ENCODE measurements at places on chromosomes 3 and 15. TPM values are rescaled to one million over a fixed set of nuclear protein-coding genes. Genes with fewer than 3 reads are reported as not detected.

GRCh38 chr3:55826731-55827496, 339.8 kb upstream of the WNT5A start:
- no peak for DNase-seq

- no peak for DNase-seq
Measured at GRCh38 chr15:98433346-98433745, 215.0 kb upstream of the IGF1R start.

GRCh38 chr3:44323341-44323955, 15.1 kb upstream of the TCAIM start:
- peak; percentile 21 for DNase-seq

DNA sequence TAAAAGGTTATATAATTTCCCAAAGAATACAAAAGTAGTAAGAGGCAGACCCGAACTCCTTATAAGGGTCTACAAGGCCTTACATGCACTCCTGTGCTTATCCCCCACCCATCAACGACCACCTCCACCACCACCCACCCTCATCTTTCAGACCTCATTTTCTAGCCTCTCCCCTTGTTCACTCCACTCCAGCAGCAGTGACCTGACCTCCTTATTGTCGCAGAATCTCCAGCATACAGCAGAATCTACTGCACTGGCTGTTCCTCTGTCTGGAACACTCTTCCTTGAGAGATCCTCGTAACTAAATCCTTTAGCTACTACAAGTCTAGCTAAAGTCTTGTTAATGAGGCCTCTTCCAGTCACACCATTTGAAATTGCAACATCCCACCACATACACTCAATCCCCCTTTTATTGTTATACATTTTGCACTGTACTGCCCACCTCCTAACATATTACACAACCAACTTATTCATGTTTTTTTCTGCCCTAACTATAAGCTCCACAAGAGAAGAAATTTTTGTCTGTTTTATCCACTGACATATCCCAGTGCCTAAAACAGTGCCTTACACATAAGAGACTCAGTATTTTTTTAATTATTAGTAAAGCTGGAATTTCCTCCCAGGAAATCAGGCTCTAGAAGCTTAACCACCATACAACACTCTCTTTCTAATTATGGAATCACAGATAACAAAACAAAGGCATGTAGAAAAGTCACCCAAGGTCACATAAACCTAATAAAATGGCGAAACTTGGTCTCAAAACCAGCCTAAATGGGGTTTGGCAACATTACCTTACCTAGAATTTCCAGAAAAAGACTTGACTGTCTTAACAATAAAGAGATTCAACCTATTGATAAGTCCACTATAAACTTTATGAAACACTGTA, 40.2 kb downstream of the ZNF148 start:
- DNase-seq: no peak

- no peak for DNase-seq
Measured at GRCh38 chr3:152261329-152261728, 7.4 kb upstream of the MBNL1 start.

GRCh38 chr15:97968380-97968779, 7.9 kb downstream of the ARRDC4 start:
- no peak for DNase-seq

DNA sequence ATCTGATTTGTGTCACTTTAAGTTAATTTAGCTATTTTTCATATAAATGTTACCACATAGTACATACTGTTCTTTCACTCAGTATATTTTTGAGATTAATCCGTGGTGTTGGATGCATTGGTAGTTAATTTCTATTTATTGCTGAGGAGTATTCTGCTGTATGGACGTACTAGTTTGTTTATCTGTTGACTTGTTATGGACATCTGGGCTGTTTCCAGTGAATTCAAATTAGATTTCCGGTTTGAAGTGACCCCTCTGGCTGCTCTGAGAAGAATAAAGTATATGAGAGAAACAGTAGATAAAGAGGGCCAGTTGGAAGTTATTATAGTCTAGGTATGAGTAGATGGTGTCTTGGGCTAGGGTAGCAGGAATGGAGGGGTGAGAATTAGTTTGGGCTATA, 15.6 kb downstream of the KAT2B start:
- no peak for DNase-seq

GRCh38 chr3:176351408-176351807, 845.9 kb downstream of the TBL1XR1 start:
- no peak for DNase-seq

GRCh38 chr15:70355275-70355795, 257.6 kb upstream of the TLE3 start:
- peak; percentile 68 for DNase-seq

DNA sequence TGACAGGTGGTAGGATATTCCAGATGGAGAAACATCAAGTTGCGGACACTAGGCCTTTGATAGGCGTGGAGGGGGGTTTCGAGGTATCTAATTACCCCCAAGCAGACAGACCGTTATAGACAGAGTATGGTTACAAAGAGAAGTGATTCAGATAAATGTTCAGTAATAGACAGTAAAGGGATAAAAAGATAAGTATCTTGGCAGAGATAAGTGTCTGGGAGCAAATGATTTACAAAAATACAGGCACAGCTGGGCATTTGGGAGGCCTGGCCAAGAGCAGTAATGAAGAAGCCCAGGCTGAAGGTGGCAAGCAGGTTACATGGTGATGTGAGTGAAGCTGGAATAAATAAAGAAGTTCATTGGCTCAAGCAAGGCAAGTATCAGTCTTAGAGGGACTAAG, 659 bp upstream of the MYH15 start:
- DNase-seq: no peak

- no peak for DNase-seq
Measured at GRCh38 chr3:183038757-183039156, 58.4 kb upstream of the DCUN1D1 start.

GRCh38 chr3:140180603-140181002, 245.6 kb downstream of the CLSTN2 start:
- DNase-seq: no peak

- no peak for DNase-seq
Measured at GRCh38 chr3:43503067-43503728, 118.6 kb downstream of the ANO10 start.

GRCh38 chr3:16374047-16374934, 109.3 kb downstream of the OXNAD1 start:
- DNase-seq: no peak

- no peak for DNase-seq
Measured at GRCh38 chr3:187286467-187287059, 5.0 kb downstream of the MASP1 start.

- DNase-seq: no peak
Measured at GRCh38 chr15:59567324-59567723, 44.3 kb upstream of the GCNT3 start.

GRCh38 chr15:85543741-85544155, 163.3 kb downstream of the AKAP13 start:
- peak; percentile 43 for DNase-seq

- DNase-seq: peak; percentile 21
Measured at GRCh38 chr3:75329476-75330097, 334.5 kb upstream of the FRG2C start.

DNA sequence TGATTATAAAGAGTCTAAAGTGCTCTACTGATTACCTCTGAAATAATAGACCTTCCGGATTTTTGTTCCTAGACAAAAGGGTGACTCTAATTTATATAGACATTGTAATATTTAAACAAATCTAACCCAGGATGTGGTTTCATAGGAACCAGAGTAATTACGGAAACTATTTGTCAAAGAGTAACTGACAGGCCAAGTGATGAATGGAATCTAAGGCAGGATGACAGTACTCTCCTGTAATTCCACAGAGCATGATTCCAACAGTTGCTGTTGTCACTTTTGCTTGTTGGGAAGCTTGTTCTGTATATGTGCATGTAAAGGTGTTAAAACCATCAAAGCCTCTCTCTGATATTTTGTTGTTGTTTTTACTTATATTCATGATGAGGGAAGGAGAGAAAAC, 1141.0 kb downstream of the IGSF11 start:
- DNase-seq: no peak

DNA sequence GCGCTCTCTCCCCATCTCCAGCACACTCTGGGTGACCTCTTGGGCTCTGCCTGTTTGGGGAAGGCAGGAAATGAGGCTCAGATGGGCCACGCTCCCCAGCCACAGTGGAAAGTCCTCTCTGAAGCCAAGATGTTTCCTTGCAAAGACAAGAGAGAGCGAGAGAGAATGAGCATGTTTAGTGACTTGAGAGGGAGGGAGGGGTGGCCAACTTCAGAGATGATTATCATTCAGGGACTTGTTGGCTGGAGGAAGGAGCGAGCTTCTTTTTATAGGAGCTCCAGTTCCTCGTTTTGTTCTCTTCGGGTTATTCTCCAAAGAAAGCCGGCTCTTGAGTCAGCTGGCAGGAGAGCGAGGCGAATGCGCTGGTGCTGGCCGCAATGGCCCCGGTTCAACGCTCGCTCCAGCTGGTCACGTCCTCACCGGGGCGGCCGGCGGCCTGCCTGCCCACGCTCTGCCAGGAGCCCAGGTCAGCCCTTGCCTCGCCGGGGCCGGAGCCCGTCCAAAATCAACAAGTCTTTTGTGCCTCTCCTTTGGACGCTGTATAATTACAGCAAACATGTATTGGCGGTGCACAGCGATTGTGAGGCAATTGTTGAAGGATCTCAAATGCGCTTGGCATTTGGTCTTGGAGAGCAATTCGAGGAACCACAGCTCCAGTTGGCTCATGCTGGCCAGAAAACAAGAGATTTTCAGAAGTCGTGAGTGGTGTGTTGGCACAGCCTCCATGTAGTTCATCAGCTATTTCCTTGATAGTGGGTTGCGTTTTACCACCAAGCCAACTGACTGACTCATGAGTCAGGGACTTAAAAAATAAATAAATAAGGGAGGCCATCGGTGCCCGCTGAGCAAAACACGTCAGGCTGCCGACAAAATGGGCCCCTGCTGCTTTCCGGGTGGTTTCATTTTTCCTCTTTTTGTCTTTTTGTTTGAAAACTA, 288.6 kb downstream of the UACA start:
- no peak for DNase-seq

DNA sequence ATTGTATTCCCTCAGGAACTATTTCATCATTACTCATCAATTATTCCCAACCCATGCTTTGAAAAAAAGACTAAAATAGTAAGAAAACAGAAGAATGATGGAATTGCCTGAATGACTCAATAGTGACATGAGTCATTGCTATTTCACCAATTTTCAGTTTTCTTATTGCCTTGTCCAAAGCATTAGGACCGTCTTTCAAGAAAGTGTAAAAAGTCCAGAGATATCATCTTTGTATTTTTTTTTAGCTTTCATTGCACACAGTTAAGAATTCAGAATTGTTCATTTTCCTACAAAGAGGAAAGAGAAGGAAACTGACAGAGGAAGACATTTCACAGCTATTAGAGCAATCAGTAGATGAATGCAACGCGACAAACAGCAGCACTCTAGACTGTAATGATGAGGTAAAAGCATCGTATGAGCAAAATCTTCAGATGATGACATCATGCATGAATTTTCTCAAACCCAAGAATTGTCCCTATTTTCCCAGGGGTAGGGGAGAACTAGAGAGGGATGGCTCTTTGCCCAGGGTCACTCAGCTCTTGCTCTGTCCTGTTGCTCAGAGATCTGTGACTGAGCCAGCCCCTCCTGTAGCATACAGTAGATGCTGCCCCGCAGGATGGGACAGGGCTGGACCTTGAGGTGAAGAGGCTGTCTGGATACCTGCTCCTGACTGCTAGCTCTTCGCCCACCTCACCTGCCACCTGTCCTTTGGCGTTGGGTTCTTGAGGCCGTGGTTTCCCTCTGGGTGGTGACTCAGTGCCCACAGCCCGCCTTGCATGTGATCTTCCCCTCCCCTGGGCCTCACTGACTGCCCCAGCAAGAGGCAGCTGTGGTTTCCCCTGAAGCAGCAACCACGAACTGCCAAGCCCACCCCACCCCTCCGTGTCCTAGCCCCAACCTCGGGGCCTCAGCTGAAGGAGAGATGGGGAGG, 84.8 kb downstream of the PPCDC start:
- peak; percentile 47 for DNase-seq

DNA sequence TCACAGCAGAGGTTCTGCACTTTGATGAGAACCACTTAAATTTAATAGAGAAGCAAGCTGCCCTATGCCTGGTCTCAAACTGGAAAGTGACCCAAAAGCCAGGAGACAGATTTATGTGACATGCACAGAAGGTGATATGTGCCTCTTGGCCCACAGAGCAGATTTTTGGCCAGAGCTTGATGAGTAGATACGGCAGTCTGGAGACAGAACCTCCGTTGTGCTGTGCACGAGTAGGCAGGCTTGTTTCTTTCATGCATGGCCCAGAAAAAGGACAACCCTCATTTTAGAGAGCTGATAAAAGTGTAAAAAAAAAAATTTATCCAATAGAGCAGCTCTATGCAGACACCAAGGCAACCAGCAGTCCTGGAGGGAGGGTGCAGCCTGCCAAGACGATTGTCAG, 423.1 kb downstream of the CNTN6 start:
- no peak for DNase-seq

GRCh38 chr3:170730071-170730812, 139.8 kb downstream of the RPL22L1 start:
- DNase-seq: no peak

GRCh38 chr3:133851266-133851906, 44.3 kb downstream of the RAB6B start:
- no peak for DNase-seq

DNA sequence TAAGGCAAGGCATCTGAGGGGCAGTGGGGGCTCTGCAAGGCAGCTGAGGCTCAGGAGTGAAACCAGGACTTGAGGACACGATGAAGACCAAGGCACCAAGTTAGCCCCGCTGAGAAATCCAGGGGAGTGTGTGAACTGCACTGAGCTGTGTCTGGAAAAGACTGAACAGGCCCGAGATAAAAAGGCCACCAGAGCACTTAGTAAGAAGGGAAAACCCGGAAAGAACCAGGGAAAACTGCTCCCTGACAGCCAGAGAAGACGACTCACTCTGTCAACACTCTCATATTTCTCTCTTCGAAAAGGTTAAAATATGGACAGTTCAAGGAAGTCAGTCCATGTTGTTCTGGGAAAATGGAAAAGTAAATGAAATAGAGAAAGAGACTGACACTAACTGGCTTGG, 109.0 kb downstream of the SEC22A start:
- DNase-seq: no peak

- no peak for DNase-seq
Measured at GRCh38 chr3:66336333-66336766, 115.5 kb downstream of the SLC25A26 start.

DNA sequence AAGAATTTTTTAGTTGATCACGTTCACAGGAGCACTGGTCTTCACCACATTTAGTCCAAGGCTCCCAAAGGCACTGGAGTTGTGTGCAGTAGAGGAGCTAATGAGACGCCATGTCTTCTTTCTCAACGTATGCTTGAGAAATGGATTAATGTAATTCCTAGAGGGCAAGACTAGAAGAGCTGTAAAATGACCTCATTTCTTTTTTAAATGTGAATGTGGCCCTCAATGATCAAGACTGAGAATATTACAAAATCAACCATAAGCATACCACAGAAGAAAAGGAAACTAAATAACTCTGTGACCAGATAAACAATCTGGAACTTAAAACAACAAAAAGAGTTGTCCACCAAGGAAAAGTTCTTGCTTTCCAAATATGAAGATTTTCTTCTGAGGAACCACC, 112.1 kb upstream of the THBS1 start:
- DNase-seq: no peak

TM6SF1 gene
- total RNA-seq: 0.62 TPM

CHRNA3 gene
- 4.4 TPM for total RNA-seq

TMF1 gene
- 15.3 TPM for total RNA-seq

BFSP2 gene
- total RNA-seq: not detected

C3orf49 gene
- not detected for total RNA-seq
